AG04450 (cell line): ENCODE measurements at places on chromosomes 2 and 18. TPM values are rescaled to one million over a fixed set of nuclear protein-coding genes. Genes with fewer than 3 reads are reported as not detected.

The CMPK2 gene
- polyA plus RNA-seq = not detected in 2 replicates

The SGPP2 gene
- not detected in 2 replicates for polyA plus RNA-seq

The NOL4 gene
- polyA plus RNA-seq = not detected in 2 replicates

The ANKRD30BL gene
- polyA plus RNA-seq = not detected in 2 replicates

The CEP192 gene
- polyA plus RNA-seq = 16.9 and 21.1 TPM in 2 replicates

The FBXO41 gene
- polyA plus RNA-seq = 2.5 and 2.7 TPM in 2 replicates

The LIMS2 gene
- polyA plus RNA-seq = 6.3 and 8.7 TPM in 2 replicates

The MEP1B gene
- not detected in 2 replicates for polyA plus RNA-seq

The PLEKHH2 gene
- 4.5 and 6.0 TPM in 2 replicates for polyA plus RNA-seq

The CRYBA2 gene
- polyA plus RNA-seq = 0.19 TPM in 1 of 2 replicates, not detected in the other

The CUL3 gene
- 55.2 and 57.3 TPM in 2 replicates for polyA plus RNA-seq

The GALM gene
- 15.5 and 19.0 TPM in 2 replicates for polyA plus RNA-seq

GRCh38 chr2:206098471-206098870 is 12.5 kb upstream of the INO80D start:
- no peak for DNase-seq

GRCh38 chr18:63057707-63058106 is 261.9 kb downstream of the BCL2 start:
- DNase-seq = no peak

DNA sequence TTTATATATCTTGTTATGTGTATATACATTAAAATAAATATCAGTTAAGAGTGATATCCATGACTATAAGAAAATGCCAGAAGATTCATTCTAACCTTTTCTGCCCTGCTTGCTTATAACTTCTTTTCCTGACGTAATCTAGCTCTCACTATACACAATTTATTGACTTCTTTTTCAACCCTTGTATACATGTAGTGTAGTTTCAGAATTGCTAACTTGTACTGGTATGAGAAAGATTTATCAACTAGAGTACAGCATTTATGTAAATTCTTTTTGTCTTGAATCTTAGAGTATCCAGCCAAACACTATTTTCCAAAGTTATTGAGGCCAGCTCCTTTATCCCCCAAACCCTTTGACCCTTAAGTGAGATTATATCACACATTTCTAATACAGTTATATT is 798.0 kb upstream of the RAB6C start:
- no peak for DNase-seq

- no peak for DNase-seq
Measured at GRCh38 chr2:62292190-62292589, 96.3 kb downstream of the B3GNT2 start.

- DNase-seq = no peak
Measured at GRCh38 chr18:28952339-28952738, 775.4 kb upstream of the CDH2 start.

DNA sequence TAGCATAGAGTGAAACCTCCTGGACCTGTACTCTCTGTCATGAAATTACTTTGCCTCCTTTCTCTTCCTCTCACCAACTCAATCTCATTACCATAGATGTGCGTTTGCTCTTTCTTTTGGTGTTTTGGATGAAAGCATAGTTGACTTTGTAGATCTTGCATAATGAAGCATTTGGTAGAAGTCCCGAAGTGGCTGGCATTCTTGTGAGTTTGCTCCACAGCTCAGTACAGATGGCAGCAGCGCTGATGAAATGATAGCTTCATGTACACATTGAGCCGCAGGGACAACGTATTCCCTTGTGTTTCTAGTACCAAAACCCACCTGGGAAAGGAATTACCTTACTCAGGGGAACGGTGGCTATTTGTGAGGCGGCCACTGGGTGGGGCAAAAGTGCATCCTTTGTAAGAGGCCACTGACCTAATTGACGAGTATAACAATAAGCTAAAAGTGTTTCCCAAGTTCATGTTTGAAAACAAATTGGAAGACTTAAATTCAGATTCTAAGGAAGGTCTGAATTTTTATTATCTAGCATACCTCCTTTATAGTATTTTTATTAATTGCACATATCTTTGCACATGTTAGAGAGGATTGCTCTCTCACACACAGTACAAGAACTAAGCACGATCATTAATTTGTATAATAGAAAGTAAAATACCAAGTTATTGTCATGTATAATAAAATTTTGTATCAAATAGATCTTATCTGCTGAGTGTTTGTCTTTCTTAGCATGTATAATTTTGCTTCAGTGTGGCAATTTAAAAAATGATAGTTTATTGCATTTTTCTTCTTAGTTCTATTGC is 25.4 kb upstream of the CDH7 start:
- no peak for DNase-seq

- DNase-seq = no peak
Measured at GRCh38 chr2:122697415-122697814, 942.0 kb downstream of the TSN start.

DNA sequence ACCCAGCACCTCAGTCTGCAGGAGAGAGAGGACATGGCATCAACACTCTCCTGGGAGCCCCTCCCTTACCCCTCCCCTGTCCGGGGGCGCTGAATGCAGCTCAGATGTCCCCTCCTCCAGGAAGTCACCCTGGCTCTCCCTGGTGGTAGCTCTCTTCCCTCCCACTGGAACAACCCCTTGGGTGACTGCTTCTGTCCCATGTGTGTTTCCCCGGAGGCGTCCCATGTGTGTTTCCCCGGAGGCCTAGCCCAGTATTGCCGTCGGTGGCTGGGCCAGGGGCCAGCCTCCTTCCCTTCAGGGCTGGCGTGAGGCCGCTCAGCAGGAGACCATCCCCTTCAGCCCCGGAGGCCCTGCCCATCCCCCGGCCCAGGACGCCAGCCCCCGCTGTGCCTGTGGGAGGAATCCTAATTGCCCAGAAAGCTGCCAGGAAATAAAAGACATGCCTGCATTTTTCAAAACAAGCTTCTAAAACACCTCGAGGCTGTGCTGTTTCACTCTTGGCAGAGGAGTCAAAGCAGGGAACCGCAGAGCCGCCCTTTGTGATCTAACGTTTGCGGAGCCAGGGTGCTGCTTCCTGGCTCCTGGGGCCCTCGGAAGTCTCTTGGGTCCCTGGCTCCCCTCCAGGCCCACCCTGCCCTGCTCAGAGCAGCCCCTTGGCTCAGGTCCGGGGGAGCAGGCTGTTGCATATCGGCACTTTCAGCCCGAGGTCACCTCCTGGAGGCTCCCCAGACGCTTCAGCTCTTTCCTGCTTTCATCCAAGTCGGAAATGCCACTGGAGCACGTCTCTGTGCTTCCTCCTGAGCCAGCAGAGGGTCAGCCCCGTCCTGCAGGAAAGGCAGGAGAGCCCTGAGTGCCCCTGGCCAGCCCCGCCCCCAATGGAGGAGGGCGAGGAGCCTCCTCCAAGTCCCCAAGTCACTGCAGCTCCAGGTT is 11.4 kb downstream of the SNED1 start:
- DNase-seq = peak; percentile 15

- no peak for DNase-seq
Measured at GRCh38 chr2:132733094-132733493, 63.1 kb upstream of the LYPD1 start.

DNA sequence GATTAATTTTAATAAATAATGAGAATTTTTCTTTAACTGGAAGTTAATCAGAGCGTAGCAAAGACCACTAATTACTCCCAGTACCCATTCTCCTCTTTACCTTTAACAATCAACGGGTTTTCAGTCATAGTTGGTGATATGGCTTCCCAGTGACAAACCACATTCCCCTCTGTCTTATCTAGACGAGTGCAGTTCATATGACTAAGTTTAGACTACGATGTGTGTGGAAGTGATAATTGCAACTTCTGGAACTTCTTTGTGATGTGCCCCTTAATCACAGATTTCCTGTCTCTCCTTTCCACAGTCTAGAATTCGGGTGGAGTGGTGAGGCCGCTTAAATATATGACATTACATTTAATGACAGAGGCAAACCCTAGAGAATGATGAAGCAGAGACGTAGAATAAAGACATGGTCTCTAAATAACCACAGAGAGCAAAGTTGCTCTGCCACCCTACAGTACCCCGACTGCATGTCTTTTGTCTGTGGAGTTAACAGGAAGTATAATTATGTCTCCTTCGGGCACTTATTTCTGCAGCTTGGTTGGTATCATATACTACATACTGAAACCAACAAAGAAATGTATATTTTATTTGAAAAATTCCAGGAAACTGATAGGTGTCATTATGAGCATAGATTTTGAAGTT is 693.3 kb upstream of the CDH7 start:
- DNase-seq = no peak

DNA sequence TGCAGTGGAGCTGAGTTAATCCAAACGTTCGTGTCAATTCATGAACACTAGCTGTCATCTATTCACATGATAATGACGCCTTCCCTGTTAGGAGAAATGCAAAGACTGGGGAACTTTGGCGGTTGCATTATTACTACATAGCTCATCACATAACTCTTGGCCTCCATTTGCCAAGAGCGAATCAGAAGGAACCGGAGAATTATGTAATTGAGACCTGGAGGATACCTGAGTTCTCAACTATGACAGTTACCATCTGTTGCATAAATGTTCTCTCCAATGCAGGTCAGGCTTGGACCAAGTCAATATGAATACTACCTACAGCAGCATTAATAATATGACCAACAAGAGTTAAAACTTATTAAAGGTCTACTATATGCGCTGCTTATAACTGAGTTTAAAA is 274.5 kb downstream of the CLIP4 start:
- no peak for DNase-seq

DNA sequence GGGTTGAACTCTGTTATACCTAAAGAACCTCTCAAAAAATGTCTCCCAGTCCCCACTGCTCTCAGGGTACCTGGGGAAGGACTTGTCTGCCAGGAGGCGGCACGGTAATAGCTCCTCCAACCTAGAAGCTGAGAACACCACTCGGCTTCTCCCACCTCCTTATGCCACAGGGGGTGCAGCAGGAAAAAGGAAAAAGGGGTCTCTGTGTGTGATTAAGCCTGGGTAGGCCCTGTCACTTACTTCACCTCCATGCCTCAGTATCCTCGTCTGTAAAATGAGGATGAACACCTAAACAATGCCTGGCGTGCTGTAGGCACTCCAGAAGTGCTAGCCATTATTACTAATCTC is 76.6 kb downstream of the EMX1 start:
- no peak for DNase-seq

- DNase-seq = no peak
Measured at GRCh38 chr2:48480526-48480925, 49.4 kb upstream of the STON1 start.

- DNase-seq = no peak
Measured at GRCh38 chr2:54504866-54505265, 48.7 kb downstream of the SPTBN1 start.

DNA sequence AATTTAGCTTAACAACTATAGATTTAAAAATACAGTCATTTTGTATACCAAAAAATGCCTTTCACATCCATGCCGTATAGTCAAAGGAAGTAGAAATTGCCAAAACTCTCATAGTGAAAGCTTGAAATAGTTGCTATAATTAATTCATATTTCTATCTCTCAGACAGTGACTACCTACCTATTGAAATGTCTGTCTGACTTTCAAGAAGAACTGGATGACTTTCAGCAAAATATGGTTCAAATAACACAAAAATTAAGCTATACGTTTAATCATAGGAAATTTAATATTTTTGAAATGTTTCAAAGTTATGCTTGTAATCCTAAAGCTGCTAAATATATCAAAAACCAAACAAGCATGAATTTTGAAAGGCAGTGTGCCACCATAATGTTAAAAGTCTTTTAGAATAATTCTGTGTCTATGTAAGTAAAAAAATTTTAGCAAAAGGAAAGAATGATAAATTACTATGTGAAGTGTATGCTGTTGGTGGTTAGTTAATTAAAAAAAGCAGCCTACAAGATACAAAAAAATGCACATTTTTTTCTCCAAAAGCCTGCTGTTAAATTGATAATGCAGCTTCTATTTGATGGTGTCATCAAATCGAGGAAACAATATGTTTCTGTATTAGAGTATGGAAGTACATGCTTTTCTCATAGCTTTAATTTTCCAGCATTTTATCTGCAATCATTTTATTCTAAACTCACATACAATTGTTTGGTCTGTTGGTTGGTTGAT is 57.7 kb upstream of the ST6GAL2 start:
- DNase-seq = no peak

GRCh38 chr2:84386336-84387040 is 72.6 kb downstream of the SUCLG1 start:
- DNase-seq = no peak

- DNase-seq = peak; percentile 7
Measured at GRCh38 chr2:56183643-56184499, at the start of gene CCDC85A. Gene CCDC85A, plus strand, starts transcription at chr2:56183990. Its CDS starts 635 bp downstream, at chr2:56184625.
